ENCODE measurements at places on chromosomes 3 and 15. TPM values are rescaled to one million over a fixed set of nuclear protein-coding genes. Genes with fewer than 3 reads are reported as not detected.

DNA sequence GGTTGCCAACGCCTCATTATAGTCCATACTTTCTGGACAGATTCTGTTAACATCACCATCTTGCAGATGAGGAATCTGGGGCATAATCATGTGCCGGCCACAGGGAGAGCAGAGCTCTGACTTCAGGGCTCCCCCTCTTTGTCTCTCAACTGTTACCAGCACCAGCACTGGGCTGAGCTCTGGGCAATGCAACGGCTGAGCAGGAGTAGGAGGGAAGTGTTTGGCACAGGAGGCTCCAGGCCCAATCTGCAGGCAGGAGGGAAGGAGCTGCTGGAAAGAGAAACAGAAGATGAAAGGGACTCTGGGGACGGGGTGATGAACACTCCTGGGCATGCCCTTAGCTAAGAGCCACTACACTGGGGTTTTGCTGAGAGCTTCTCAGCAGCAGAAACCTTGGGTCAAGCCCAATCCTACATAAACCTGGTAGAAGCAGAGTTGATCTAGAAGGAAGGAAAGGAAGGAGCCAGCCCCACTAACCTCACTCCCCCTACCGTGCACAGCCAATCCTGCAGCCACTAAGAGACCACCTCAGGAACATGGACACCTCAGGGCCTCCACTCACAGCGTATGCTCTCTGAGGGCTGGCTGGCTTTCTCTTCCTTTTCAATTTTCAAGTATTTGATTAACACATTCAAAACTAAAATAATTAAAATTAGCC, 73.1 kb upstream of the SPATA12 start:
- no peak for DNase-seq
- no peaks in the 10 kb centered on the region for H3K36me3 ChIP-seq
- no peak overlapping the region for H3K4me3 ChIP-seq
- peaks cover 18% of the 10 kb centered on the region for H3K27me3 ChIP-seq
- H3K27ac ChIP-seq = no peak overlapping the region
- H3K4me1 ChIP-seq = peaks cover 33% of the 10 kb centered on the region

- peaks cover 35% of the 10 kb centered on the region for H3K27me3 ChIP-seq
- H3K27ac ChIP-seq = no peak overlapping the region
- H3K4me3 ChIP-seq = no peak overlapping the region
- no peaks in the 10 kb centered on the region for H3K36me3 ChIP-seq
- DNase-seq = no peak
These were observed 2.3 kb downstream of the CAMKV start for GRCh38 chr3:49867400-49867799.

DNA sequence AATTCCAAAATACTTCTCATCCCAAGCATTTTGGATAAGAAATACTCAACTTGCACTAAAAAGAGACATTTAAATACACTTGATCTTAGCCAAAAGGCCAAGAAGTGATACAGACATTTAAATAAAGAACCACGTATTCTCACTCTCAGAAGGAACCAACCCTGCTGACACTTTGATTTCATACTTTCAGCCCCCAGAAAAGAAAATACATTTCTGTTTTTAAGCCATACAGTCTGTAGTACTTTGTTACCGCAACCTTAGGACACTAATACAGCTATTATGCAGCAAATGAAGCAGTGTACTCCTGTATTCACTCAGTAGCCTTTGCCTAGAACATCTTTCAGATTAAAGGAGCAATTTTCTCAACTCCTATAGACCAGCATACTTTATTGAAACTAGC, 86.7 kb downstream of the TBC1D5 start:
- no peaks in the 10 kb centered on the region for H3K27me3 ChIP-seq
- no peak overlapping the region for H3K4me3 ChIP-seq
- H3K36me3 ChIP-seq = no peaks in the 10 kb centered on the region
- no peak for DNase-seq

DNA sequence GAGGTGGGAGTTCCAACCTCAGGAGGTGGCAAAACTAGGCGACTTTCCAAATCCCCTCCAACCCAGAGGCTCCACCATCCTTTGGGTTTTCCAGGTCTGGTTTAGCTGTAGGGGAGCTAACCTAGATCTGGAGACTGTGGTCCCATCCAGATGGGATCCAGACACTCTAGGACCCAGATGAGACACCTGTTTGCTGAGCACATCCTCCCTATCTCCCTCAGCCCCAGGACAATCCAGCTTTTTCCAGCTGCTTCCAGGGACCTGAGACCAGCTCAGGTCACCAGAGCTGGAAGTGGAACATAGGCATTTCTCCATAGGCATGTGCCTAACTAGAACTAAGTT, 18.2 kb downstream of the CRTAP start:
- no peak for DNase-seq
- peaks cover 24% of the 10 kb centered on the region for H3K4me1 ChIP-seq
- peaks cover 18% of the 10 kb centered on the region for H3K36me3 ChIP-seq
- H3K4me3 ChIP-seq = no peak overlapping the region

- peaks cover 14% of the 10 kb centered on the region for H3K4me1 ChIP-seq
- H3K4me3 ChIP-seq = no peak overlapping the region
- no peak for DNase-seq
- H3K27me3 ChIP-seq = peaks cover 3% of the 10 kb centered on the region
These were observed 5.5 kb downstream of the ITIH3 start for GRCh38 chr3:52800079-52800478.

DNA sequence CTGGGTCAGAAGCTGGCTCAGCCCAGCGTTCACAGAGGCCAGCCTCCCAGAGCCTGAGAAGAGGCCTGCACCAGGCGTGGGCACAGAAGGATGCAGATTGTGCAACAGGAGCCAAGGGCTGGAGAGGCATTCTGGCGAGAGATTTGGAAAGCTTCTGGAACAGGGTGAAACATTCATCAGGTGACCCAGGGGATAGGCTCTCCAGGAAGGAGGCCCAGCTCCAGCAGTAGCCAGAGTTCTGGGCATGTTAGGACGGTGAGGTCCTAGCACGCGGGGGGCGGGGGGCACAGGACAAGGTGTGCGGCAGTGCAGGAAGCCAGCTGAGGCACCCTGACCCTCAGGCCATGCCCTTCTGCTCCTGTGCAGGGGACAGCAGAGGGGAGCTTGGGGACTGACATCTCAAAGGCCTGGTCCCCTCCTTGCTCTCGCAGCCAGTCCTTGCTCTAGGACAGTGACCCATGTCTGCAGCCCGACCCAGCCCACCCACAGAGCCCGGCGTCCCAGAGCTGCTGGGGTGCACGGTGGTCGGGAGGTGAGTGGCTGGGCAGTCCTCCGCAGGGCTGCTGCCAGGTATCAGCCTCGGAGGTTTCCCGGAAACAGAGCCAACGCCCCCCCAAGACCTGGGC, 111.7 kb upstream of the KLF13 start:
- DNase-seq = no peak
- peaks cover 9% of the 10 kb centered on the region for H3K36me3 ChIP-seq
- no peak overlapping the region for H3K27ac ChIP-seq
- H3K4me1 ChIP-seq = no peaks in the 10 kb centered on the region
- H3K27me3 ChIP-seq = peaks cover 19% of the 10 kb centered on the region
- 0 out of 2 replicates have a peak overlapping the region, but pooled peaks have one; percentile 37 for H3K4me3 ChIP-seq

- no peak overlapping the region for H3K27ac ChIP-seq
- H3K27me3 ChIP-seq = 0 out of 2 replicates have a peak, but pooled peaks cover 2% of the 10 kb centered on the region
- no peaks in the 10 kb centered on the region for H3K4me1 ChIP-seq
- no peak for DNase-seq
These were observed 281.6 kb downstream of the PLCL2 start for GRCh38 chr3:17166369-17166768.

DNA sequence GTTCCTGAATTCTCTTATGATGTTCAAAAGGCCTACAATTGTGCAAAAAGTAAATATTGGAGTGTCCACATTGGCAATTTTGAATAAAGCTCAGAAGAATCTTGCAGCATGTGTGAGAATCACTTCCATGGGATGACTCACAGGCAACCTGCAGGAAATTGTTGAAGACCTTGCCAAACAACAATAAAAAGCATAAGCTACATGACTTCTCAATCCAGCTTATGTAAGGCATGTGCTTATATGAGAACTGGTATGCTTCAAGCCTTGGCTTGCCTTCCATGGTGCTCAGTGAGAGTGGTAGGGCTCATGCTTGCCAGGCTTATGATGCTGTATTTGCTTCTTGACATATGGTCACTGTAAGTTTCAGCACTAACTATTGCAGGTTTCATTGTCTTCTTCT, 18.4 kb upstream of the BCHE start:
- H3K4me3 ChIP-seq = no peak overlapping the region
- no peaks in the 10 kb centered on the region for H3K27me3 ChIP-seq
- H3K4me1 ChIP-seq = no peaks in the 10 kb centered on the region

- DNase-seq = no peak
- H3K27ac ChIP-seq = peak overlapping the region; percentile 57
- 0 out of 2 replicates have a peak, but pooled peaks cover 5% of the 10 kb centered on the region for H3K36me3 ChIP-seq
- H3K27me3 ChIP-seq = no peaks in the 10 kb centered on the region
- no peak overlapping the region for H3K4me3 ChIP-seq
These were observed 110.4 kb downstream of the FILIP1L start for GRCh38 chr3:100003609-100004503.

GRCh38 chr15:101262551-101262950, 10.7 kb upstream of the CHSY1 start:
- H3K4me3 ChIP-seq = no peak overlapping the region
- H3K4me1 ChIP-seq = peaks cover 36% of the 10 kb centered on the region
- no peak overlapping the region for H3K27ac ChIP-seq
- DNase-seq = no peak
- no peaks in the 10 kb centered on the region for H3K36me3 ChIP-seq
- peaks cover 5% of the 10 kb centered on the region for H3K27me3 ChIP-seq

DNA sequence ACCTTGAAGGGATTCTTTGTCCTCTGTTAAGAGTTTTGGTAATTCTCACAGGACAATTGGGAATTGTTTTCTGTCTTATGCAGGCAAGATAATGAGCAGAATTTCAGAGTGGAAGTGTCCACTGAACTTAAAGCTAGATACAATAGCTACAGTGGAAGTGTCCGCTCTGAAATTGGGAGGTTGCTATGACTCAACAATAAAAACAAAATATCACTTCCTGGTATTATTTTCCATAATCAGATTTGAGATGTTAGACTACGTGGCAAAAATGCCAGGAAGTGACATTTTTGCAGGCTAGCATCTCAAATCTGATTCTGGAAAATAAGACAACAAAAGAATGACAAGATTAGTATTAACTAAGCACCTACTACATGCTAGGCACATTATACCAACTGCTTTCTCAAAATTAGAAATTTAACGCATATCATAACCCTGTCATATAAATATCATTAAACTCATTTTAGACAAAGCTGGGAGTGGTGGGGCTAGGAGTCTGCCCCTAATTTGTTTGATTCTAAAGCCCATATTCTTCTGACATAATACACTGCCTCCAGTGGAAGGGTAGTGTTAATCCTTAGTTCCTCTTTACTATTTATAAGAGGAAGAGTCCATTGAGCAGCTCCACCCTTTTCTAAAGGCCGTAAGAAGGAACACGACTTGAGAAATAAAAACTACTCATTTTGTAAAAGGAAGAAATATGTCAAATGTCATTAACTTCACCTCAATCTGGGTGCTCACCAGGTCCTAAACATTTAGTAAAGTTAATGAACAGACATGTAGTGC, 266.9 kb upstream of the STT3B start:
- no peak overlapping the region for H3K27ac ChIP-seq
- H3K36me3 ChIP-seq = no peaks in the 10 kb centered on the region
- no peaks in the 10 kb centered on the region for H3K27me3 ChIP-seq
- no peaks in the 10 kb centered on the region for H3K4me1 ChIP-seq
- H3K4me3 ChIP-seq = no peak overlapping the region
- no peak for DNase-seq

GRCh38 chr3:33318710-33319380, 41.6 kb downstream of the FBXL2 start:
- H3K4me1 ChIP-seq = peaks cover 80% of the 10 kb centered on the region
- no peaks in the 10 kb centered on the region for H3K27me3 ChIP-seq
- no peak overlapping the region for H3K4me3 ChIP-seq
- DNase-seq = no peak

The KAT2B gene
- total RNA-seq = 11.1 TPM

The SMCO1 gene
- not detected for total RNA-seq

The B3GALNT1 gene
- 3.2 TPM for total RNA-seq
